Activated CD4-positive, alpha-beta memory T cell treated with anti-CD3 and anti-CD28 coated beads for 36 hours (primary cell): ENCODE measurements at places on chromosomes 6 and 20. TPM values are rescaled to one million over a fixed set of nuclear protein-coding genes. Genes with fewer than 3 reads are reported as not detected.

DNA sequence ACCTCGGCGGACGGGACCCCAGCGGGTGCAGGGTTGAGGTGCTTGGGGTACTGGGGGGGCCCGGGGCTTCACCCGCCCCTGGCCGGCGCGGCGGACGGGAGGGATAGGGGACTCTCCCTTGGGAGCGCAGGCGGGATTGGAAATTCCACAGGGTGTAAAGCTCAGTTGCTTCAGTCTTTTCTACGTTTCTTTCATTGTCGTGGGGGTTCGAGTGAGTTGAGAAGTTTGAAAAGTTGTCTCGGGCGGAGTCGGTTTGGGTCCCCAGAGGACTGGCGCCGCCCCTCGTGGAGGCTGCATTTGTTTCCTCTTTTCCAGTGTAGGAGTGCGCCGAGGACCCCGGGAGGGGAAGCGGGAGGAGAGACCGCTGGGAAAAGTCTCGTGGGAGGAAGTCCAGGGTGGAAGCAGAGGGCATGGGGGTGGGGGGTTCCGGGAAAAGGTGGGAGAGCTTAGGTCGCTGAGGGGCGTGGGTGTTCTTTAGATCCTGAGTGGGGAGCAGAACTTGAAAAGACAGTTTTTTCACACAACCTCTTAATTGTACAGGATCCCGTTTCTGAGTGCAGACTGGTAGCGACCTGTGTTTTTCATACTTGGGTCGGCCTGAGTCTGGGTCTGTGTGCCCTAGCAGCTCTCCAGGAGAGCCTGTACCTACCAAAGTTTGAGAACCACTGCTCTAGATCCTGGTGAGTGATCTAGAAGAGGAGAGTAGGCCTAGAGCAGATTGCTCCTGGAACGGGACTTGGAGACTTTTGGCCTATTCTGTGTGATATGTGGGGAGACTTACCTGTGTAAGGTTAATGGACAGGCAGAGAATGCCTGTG, 495 bp downstream of the FAM83B start:
- no peaks in the 10 kb centered on the region for H3K4me1 ChIP-seq
- H3K27me3 ChIP-seq = peaks cover 9% of the 10 kb centered on the region

DNA sequence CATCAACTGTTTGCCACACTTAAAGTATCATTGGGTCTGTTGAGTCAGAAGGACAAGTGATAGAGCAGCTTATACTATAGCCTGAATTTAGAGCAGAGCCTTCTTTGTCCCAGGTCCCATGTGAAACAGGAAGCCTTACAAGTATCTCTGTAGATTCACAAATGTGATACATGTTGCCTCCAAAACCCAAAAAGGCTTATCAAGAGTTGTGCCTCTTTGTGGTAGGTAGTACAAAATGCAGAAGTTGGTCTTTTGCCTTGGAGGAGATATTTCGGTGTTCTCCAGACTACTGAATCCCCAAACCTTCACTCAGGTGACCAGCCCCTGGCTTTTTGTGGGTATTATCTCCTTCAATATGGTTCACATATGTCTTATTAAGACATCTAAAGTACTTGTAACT, 172.8 kb upstream of the PROKR2 start:
- peaks cover 20% of the 10 kb centered on the region for H3K27me3 ChIP-seq
- DNase-seq = no peak
- no peaks in the 10 kb centered on the region for H3K36me3 ChIP-seq

DNA sequence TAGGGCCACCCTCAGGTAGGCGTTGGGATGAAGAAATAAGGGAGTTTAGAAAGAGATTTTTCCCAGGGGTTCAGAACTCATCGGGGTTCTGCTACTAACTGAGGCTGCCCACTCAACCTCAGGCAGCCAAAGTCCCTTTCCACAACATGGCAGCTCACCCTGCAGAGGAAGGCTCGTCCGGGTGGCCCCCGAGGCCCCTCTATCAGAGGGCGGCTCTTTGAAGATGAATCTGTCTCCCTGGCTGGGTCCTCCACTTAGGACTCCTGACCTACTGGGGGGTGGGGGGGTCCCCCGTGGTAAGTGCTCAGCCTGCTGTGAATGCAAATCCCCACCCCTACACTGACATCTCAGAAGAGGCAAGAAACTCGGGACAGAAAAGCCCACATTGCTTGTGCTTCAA, 182.9 kb downstream of the SOD2 start:
- no peak overlapping the region for H3K4me3 ChIP-seq
- H3K4me1 ChIP-seq = no peaks in the 10 kb centered on the region
- peaks cover 5% of the 10 kb centered on the region for H3K27me3 ChIP-seq
- DNase-seq = no peak

DNA sequence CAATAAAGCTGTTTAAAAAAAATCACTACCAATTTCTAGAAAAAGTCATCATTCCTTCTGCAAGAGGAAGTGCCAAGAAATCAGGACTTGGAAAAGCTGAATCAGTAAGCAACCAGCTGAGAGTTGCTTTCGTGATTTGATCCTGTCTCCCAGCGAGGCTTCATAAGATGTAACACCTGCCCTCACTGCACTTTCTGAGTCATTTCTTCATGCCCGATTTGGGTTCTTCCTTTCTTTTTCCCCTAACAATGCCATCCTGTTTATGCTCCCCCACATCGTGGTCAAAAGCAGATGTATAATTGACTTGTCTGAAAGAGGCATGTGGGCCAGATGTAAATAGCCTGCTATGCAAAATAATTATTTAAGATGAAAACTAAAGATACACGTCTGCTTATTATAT, 52.1 kb downstream of the RIPOR2 start:
- peak overlapping the region; percentile 97 for H3K27ac ChIP-seq
- peak; percentile 62 for DNase-seq
- H3K4me1 ChIP-seq = peaks cover 86% of the 10 kb centered on the region
- H3K4me3 ChIP-seq = peak overlapping the region; percentile 66
- no peaks in the 10 kb centered on the region for H3K27me3 ChIP-seq
- H3K36me3 ChIP-seq = peaks cover 15% of the 10 kb centered on the region

GRCh38 chr6:39561536-39562266, 163.5 kb downstream of the KIF6 start:
- no peak for DNase-seq
- no peak overlapping the region for H3K27ac ChIP-seq
- peaks cover 2% of the 10 kb centered on the region for H3K27me3 ChIP-seq
- H3K36me3 ChIP-seq = no peaks in the 10 kb centered on the region
- no peak overlapping the region for H3K4me3 ChIP-seq
- H3K4me1 ChIP-seq = no peaks in the 10 kb centered on the region

- H3K4me3 ChIP-seq = no peak overlapping the region
- DNase-seq = no peak
- no peak overlapping the region for H3K27ac ChIP-seq
- H3K4me1 ChIP-seq = no peaks in the 10 kb centered on the region
- H3K36me3 ChIP-seq = no peaks in the 10 kb centered on the region
These were observed 25.7 kb downstream of the ZNF391 start for GRCh38 chr6:27414300-27414699.

- peak overlapping the region; percentile 82 for H3K27ac ChIP-seq
- DNase-seq = no peak
- peaks cover 6% of the 10 kb centered on the region for H3K27me3 ChIP-seq
- peaks cover 31% of the 10 kb centered on the region for H3K36me3 ChIP-seq
- peak overlapping the region; percentile 99 for H3K4me3 ChIP-seq
These were observed 589 bp upstream of the PDCD2 start for GRCh38 chr6:170584954-170585498.

DNA sequence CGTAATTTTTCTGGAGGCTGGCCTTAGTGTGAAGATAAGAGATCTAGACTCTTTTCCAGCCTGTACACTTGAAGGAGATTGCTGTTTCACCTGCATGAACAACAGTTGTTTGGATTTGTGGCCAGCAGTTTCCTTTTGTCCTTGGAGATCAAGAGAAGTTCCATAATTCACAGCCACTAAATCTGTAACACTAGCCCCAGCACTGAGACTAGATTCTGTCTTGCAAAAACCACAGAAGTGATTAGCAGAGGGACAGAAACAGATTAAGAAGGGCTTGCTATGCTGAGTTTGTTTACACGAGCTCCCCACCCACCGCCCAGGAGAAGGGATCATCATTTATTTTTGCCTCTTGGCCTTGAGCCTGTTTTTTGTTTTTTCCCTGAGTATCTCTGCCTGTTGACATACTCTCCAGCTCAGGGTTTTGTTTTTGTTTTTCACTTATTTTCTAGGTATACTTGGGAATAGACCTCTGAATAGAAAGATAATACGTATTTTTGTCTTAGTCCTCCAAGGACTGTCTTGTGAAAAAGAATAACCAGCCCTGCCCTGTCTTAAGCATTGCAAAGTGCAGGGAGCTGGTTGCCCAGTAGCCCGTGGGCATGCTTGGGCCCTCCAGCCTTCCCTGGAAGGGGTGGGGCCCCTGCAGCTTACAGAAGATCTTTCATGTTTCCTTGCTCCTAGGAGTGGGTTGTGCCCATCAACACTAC, 93.1 kb upstream of the SOX4 start:
- no peak for DNase-seq
- H3K27me3 ChIP-seq = no peaks in the 10 kb centered on the region
- no peaks in the 10 kb centered on the region for H3K36me3 ChIP-seq
- no peaks in the 10 kb centered on the region for H3K4me1 ChIP-seq
- H3K4me3 ChIP-seq = no peak overlapping the region

DNA sequence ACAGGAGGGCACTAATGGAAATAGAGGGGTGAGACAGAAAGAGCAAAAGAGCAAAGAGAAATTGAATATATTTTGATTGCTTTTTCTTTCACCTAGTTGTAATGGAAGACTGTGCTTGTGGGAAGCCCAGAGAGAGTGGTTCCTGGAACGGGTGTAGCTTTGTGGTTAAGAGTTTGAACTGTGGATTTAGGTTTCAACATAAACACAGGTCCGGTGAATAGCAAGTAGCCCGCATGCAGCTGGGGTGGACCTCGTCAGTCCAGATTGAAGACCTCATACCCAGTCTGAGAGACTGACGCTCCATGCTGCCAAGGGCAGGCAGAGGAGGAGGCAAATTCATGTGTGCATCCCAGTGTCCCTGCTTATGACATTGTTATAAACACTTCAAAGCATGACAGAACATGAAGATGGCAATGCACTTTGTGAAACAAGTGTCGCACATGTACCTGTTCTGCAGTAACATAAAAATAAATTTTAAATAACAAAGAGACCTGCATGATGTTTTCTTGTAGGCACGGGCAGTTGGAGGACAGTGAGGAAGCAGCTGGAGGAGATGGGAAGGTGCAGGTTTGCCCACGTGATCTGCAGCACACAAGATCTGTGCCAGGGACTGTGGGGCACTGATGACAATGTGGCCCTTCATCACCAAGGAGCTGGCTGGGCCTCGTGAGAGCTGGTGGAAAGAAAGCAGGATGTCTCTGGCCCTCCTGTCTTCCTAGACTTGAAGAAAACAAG, 220.5 kb upstream of the SSTR4 start:
- no peaks in the 10 kb centered on the region for H3K27me3 ChIP-seq
- no peak overlapping the region for H3K27ac ChIP-seq
- no peak overlapping the region for H3K4me3 ChIP-seq
- DNase-seq = no peak
- no peaks in the 10 kb centered on the region for H3K4me1 ChIP-seq
- no peaks in the 10 kb centered on the region for H3K36me3 ChIP-seq

- DNase-seq = no peak
- no peak overlapping the region for H3K4me3 ChIP-seq
- H3K27me3 ChIP-seq = no peaks in the 10 kb centered on the region
- H3K36me3 ChIP-seq = no peaks in the 10 kb centered on the region
These were observed 6.2 kb upstream of the SYNJ2 start for GRCh38 chr6:157975456-157975855.

- H3K4me1 ChIP-seq = no peaks in the 10 kb centered on the region
- no peak overlapping the region for H3K27ac ChIP-seq
- no peak overlapping the region for H3K4me3 ChIP-seq
These were observed 17.5 kb upstream of the CHRNA4 start for GRCh38 chr20:63378626-63379025.

DNA sequence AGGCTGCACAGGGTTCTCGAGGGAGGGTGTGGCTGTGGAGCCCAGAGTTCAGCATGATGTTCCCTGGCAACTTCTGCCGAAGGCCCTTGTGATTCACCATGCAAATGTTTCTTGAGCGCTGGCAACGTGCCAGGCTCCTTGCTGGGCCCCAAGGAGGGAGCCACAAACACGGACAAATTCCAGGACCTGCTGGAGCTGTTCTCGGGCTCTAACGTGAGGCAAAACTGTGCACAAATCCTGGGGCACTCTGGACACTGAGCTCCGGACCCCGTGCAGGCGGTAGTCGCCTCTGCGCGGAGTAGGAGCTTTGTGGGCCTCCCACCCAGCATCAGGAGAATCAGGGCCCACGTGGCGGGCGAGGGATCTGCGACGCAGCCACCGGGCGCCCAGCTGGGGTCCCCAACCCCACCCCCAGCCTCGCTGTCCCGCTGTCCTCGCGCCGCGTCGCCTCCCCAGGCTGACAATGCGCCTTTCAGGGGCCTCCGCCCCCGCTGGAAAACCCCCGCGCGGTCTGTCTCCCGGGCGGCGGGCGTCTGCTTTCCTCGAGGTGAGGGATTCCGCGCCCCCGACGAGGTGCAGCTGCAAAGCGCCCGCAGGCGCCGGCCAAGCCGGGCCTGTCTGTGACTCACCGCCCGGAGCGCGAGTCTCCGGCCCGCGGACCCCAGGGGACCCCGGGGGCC, 31.7 kb upstream of the SCUBE3 start:
- H3K27me3 ChIP-seq = peaks cover 14% of the 10 kb centered on the region
- peaks cover 2% of the 10 kb centered on the region for H3K4me1 ChIP-seq
- H3K36me3 ChIP-seq = no peaks in the 10 kb centered on the region

- peaks cover 9% of the 10 kb centered on the region for H3K4me1 ChIP-seq
- no peaks in the 10 kb centered on the region for H3K36me3 ChIP-seq
- H3K27ac ChIP-seq = no peak overlapping the region
- H3K27me3 ChIP-seq = no peaks in the 10 kb centered on the region
- H3K4me3 ChIP-seq = no peak overlapping the region
These were observed 4.8 kb upstream of the IGF2R start for GRCh38 chr6:159964046-159964445.

GRCh38 chr6:137728386-137729349, 138.4 kb upstream of the TNFAIP3 start:
- no peaks in the 10 kb centered on the region for H3K4me1 ChIP-seq
- H3K27ac ChIP-seq = no peak overlapping the region
- H3K4me3 ChIP-seq = no peak overlapping the region
- peaks cover 11% of the 10 kb centered on the region for H3K27me3 ChIP-seq
- no peak for DNase-seq

DNA sequence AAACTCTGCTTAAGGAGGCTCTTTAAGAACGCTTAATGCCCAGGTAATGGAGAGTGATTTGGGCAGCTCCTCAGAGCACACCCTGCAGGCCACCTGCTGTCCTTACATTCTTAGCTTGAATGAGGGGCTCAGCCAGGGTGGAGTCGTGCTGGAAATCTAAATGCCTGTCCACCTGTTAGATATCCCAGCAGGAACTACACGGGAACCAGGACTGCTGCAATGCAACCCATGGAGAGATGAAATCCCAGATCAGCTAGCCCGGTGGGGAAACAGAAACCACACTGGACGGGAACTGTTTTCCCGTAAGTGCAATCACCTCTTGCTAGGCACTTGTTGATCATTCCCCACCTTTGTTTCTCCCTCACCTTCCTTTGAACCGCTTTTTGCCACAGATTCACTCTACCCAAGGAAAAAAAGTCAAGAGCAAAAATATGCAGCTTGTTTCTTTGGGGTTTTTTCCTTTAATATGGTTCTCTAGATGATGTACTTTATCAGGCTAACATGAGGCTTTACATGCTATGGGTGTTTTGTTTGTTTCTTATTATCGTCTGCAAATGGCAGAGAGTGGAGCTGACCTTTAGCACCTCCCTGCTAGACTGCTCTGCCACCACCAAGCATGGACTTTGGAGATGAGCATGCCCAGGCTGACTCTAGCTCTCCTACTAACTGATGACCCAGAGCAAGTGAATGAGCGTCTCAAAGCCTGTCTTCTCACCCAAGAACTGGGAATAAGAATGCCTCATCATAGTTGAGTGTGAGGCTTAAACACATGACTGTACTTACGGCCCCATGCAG, 125.9 kb upstream of the TNFAIP3 start:
- no peak overlapping the region for H3K4me3 ChIP-seq
- no peak for DNase-seq
- H3K36me3 ChIP-seq = no peaks in the 10 kb centered on the region
- H3K4me1 ChIP-seq = peaks cover 20% of the 10 kb centered on the region

DACT2 gene
- total RNA-seq = not detected

TCF15 gene
- total RNA-seq = not detected

MYH7B gene
- 0.61 TPM for total RNA-seq

ANKRD66 gene
- not detected for total RNA-seq

EYS gene
- not detected for total RNA-seq

SLC35D3 gene
- total RNA-seq = not detected
